ENCODE measurements at places on chromosomes 5 and 9. TPM values are rescaled to one million over a fixed set of nuclear protein-coding genes. Genes with fewer than 3 reads are reported as not detected.

GRCh38 chr5:83048277-83048676 is 28.9 kb downstream of the TMEM167A start:
- no peak for DNase-seq

DNA sequence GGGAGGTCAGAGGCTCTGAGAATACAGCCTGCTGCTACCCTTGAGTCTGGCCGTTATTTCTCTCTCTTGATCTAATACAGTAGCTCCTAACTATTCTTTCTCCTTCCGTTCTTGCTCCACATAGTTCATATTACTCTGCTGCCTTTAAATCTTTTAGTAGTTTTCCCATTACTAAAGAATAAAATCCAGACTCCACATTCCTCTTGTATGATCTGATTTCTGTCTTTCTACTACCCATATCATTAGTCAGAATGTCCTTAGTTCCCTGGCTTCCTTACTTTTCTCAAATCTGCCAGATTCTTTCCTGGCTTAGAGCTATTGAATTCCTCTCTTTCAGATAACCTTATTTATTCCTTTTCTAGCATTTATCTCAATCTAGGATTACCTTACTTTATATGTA is 40.0 kb downstream of the MARCHF6 start:
- no peak for DNase-seq

DNA sequence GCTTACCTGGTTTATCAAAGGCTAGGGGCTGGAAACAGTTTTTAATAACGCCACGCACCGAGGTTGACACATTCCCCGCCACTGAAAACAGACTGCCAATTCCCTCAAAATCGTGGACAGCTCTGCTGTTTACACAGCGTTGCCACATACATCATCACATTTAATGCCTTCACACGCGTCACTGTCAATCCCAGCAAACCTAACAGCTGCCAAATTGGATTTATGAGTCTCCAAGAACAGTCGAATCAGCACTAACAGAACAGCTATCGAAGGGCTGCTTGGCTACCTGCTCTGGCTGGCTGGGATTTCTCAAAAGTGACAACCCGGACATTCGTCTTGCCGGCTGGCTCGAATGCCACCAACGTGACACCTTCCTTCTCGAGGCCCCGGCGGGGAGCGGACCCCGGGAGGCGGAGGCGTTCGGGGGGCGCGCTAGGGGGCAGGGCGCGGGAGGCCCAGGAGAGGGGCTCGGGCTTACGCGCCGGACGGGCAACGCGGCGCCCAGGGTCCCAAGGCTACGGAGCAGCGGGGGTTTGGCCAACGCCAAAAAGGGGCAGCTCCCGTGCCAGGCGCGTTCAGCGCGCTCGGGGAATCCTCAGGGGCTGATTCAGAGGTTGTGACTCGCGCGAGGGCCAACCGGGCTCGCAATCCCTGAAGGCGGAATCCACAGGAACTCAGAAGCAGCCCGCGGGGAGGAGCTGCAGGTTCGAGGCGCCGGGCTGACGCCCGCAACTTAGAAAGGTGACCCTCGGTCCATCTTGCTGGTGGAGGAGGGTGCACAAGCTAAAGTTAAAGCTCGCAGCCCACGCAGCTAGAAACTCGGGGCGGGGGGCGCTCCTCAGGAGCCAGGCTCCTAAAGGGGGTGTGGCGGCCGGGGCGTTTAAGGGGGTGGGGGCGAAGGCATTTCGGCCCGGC is 1.2 kb downstream of the CDC14B start:
- no peak for DNase-seq

The C1QTNF2 gene
- polyA plus RNA-seq: 19.8 TPM

DNA sequence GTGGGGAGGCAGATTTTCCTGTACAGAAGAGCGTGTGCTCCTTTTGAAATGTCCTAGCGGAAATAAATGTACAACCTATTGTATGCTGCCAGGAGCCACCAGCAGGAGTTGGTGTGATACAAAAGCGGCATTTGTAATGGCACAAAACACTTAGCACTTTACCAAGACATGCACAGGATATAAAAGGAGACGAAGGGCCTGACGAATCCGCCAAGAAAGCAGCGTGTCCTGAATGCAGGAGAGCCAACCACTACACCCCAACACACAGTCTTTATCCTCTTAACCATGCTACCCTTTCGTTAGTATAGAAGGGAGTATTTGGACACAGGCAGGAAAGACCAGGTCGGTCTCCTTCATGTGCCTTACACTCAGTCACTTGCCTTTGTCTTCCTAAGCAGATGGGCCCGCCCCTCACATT is 218.1 kb downstream of the TRIM32 start:
- no peak for DNase-seq

The BTNL3 gene
- polyA plus RNA-seq: not detected

- no peak for DNase-seq
Observed at GRCh38 chr5:5467737-5468136, 45.3 kb downstream of the ICE1 start.

DNA sequence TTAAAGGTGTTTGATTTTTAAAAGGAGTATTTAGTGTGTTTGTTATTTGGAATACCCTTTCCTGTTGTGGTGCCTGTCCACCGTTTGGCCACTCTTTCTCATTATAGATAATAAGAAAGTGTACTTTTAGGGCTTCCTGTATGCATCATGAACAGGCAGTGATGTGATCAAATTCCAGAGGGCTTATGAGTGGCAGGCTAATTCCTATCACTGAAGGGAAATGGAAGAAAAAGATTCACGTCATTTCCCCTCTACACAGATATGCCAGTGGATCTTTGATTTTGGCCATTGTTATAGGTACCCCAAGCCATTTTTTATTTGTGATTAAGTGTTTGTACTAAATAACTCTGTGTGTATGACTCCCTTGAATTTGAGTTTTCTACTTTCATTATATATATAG is 37.1 kb downstream of the RPS6 start:
- DNase-seq: no peak

The ZNF608 gene
- 18.9 TPM for polyA plus RNA-seq
